ENCODE measurements at places on chromosomes 5 and 9.

- DNase-seq: no peak
These were observed 33.4 kb downstream of the TJP2 start for GRCh38 chr9:69207503-69207902.

- no peak for DNase-seq
These were observed 10.0 kb downstream of the MOCS2 start for GRCh38 chr5:53099546-53099945.

DNA sequence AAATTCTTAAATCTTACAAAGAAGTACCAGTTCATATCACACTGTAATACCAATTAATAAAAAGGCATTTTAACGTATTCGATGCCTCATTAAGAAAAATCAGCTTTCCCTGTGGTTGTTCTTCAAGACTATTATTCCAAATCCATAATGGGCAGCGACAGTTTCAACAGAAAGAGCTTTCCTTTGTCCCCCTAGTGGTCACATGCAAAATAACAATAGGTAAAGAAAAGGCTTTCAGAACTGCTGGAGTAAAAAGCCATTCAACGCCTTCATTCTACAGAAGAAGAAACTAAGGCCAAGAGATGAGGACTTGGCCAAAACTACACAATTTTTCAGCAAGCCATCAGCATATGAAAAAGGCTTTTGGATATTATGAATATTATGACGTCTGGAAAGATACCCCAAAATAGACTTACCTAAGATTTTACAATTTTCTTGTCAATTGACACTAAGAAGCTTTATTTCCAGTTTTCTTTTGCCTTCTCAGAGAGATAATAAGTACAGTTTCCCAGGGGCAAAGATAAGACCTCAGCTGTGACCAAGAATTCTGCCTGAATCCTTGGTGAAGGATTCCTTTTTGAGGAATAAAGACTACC lies 6.7 kb upstream of the CDH6 start:
- no peak for DNase-seq

DNA sequence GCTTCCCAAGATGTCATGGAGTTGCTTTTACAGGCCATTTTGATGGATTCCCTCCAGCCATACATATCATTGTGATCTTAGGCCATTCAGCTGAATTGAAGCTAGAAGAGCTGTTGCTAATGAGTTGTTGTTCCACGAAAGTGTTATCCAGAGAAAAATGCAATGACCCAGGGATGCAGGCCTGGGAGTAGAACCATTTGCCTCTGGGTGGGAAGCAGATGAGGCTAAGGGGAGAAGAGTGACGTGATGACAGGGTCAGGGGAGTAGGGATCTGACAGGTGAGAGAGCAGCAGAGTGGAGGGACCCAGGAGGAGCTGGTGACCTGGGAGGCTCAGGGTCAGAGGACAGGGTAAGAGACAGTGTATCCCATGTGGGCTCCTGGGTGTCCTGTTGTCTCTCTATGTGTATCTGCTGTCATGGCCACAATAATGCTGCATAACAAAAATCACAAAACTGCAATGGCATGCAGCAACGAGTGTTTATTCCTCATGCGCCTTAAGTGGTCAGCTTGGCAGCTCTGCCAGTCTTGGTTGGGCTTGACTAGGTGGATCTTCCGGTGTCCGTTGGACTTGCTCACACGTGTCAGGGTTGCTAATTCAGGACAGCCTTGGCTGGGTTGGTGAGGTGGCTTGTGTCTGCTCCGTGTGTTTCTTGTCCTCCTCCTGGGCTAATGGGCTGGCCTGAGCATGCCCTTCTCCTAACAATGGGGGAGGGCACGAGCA lies 90.6 kb downstream of the LIFR start:
- no peak for DNase-seq

DNA sequence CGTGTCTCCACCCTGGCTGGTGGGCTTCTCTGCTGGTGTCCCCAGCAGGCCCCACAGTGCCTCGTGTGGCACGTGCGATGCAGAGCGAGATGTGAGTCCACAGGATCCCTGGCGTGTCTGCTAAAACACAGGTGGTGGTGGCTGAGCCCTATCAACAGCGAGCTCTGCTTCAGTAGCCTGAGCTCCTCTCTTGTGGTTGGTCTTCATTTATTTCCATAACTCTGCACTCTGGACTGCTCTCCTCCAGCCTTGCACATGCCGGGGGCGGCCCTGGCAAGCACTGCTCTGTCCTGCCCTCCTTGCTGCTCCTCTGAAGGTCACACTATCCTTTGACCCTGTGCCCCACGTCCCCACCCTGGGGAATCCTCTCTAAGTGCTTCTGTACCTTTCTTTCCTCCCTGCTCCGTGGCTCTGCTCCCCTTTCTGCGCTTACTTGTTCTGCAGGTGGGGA lies 59.2 kb downstream of the NSUN2 start:
- no peak for DNase-seq

DNA sequence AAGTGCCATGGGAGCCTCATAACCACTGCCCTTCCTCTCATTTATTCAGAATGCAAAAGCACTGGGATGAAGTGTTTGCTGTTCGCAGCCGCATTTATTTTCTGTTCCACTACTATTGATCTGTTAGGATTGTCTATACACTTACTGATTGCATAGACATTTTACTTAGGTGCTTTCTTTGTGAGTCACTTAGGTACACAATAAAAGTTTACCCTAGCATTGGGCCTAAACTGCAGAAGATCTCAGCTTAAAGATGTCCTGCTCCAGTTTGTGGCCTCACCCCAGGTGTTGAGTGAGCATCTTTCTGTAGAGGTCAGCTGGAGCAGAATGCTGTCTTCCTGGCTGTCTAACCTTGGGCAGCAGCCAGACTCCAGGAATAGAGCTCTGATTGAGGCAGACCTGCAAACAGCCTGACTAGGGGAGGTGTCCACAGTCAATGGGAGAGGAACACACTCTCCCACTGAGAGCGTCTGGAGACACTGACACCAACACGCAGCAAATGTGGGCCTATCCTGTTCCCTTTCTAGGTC lies 54.0 kb downstream of the GPR21 start:
- no peak for DNase-seq

DNA sequence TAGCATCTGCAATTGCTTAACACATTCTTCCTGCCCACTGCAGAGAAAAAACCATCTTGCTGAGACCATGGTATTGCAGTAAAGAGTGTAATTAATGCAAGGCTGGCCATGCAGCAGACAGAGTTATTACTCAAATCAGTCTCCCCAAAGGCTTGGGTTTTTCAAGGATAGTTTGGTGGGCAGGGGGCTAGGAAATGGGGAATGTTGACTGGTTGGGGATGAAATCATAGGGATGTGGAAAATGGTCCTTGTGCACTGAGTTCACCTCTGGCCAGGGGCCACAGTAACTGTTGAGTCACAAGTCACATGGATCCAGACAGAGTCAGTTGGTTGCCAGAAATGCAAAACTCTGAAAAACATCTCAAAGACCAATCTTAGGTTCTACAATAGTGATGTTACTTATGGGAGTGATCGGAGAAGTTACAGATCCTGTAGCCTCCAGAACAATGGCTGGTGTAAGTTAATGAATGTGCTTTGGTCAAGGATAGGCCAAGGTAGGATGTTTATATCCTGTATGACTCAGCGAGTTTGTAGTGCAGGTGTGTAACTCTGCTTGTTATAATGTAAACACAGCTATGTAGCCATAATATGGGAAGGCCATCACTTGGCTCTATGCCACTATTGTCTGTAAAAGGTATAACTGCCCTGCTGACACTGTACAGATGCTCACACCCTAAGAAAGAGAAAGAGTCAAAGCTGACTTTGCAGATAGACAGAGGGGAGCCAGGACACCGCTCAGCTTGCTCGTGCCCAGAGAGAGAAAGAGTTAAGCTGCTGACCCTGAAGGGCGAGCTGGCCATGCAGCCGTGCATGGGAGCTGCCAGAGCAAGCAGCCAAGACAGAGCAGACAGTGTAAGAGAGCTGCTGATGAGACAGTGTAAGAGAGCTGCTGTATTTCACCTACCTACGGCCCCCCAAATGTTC lies 27.2 kb downstream of the C9orf152 start:
- DNase-seq: no peak

DNA sequence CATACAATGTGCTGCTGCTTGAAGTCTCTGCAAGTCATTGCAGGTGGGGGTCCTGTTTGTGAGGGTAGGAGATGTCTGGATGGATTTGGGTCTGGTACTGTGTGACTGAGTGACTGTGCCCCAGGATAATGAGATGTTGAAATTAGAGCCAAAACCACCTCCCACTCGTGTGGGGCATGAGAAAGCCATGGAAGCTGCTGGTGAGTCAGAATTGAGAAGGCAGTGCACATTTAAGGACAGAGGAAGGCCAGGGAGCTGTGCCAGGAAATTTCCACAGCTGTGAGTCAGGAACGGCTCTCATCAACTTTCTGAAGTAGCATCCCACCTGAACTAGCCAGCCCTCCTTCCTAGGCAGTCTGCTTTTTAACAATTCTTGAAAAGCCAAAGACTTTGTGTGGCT lies 229.8 kb downstream of the DRD1 start:
- no peak for DNase-seq
